Activated T-helper 2 cell treated with anti-CD3 and anti-CD28 coated beads, Interferon-gamma antibody, Interleukin-2, Interleukin-4, amounts not matched to agents 10 μg/mL and 5 μg/mL and 100 μg/mL, durations not matched to agents 14 hours and 24 hours and 36 hours (primary cell): ENCODE measurements at places on chromosomes 7 and 10. TPM values are rescaled to one million over a fixed set of nuclear protein-coding genes. Genes with fewer than 3 reads are reported as not detected.

Gene PLXNA4
- 0.14 and 0.21 TPM in 2 replicates for total RNA-seq

Gene ZP3
- total RNA-seq, result 8.2 and 10.5 TPM in 2 replicates

Gene CALY
- not detected in 2 replicates for total RNA-seq

Gene ABI1
- 50.1 and 52.7 TPM in 2 replicates for total RNA-seq

DNA sequence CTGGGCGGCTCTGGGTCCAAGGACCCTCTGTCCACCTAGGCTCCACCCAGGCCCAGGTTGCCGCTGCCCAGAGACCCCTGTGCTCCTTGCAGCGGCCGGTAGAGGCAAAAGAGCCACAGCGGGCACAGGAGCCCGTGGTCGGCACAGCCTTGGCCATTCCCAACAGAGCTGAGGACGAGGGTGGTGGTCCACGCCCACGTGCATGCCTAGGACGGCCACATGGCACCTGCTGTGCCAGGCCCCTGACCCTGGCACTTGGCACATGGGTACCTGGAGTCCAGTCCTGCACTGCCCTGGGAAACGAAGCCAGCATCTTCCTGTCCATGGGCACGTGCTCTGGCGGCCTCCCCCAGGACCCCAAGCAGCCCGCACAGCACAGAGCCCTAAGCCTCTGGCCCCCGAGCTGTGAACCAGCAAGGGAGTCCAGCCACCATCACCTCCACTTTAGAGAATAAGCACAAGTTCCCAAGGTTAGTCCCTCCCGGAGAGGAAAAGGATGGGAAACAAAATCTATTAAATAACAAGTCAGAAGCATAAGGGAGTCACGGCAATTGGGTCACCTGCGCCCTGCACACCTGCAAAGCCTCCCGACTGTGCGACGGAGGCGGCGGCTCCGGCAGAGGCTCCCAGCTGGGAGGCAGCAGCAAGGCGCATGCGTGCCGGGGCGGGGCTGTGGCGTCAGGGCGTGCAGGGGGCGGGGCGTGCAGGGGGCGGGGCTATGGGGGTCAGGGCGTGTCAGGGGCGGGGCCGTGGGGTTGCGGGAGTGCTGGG lies 59.1 kb downstream of the STK32C start:
- no peaks in the 10 kb centered on the region for H3K4me1 ChIP-seq
- no peak for DNase-seq
- H3K27me3 ChIP-seq, result no peaks in the 10 kb centered on the region

- H3K4me3 ChIP-seq, result peak overlapping the region; percentile 13
- peaks cover 5% of the 10 kb centered on the region for H3K27me3 ChIP-seq
- H3K36me3 ChIP-seq, result peaks cover 25% of the 10 kb centered on the region
- DNase-seq, result no peak
- H3K4me1 ChIP-seq, result peaks cover 35% of the 10 kb centered on the region
Observed at GRCh38 chr10:97494863-97495506, 3.2 kb downstream of the MMS19 start.

GRCh38 chr10:71243756-71244395 lies 31.5 kb downstream of the UNC5B start:
- no peak overlapping the region for H3K4me3 ChIP-seq
- peaks cover 8% of the 10 kb centered on the region for H3K27me3 ChIP-seq
- H3K4me1 ChIP-seq, result no peaks in the 10 kb centered on the region
- no peaks in the 10 kb centered on the region for H3K36me3 ChIP-seq

GRCh38 chr7:98125759-98126158 lies 19.1 kb downstream of the LMTK2 start:
- H3K4me3 ChIP-seq, result no peak overlapping the region
- no peak for DNase-seq
- H3K4me1 ChIP-seq, result peaks cover 2% of the 10 kb centered on the region
- no peaks in the 10 kb centered on the region for H3K27me3 ChIP-seq

- H3K27ac ChIP-seq, result no peak overlapping the region
- H3K27me3 ChIP-seq, result no peaks in the 10 kb centered on the region
- H3K36me3 ChIP-seq, result no peaks in the 10 kb centered on the region
Observed at GRCh38 chr7:33666531-33666930, 238.8 kb upstream of the BMPER start.

DNA sequence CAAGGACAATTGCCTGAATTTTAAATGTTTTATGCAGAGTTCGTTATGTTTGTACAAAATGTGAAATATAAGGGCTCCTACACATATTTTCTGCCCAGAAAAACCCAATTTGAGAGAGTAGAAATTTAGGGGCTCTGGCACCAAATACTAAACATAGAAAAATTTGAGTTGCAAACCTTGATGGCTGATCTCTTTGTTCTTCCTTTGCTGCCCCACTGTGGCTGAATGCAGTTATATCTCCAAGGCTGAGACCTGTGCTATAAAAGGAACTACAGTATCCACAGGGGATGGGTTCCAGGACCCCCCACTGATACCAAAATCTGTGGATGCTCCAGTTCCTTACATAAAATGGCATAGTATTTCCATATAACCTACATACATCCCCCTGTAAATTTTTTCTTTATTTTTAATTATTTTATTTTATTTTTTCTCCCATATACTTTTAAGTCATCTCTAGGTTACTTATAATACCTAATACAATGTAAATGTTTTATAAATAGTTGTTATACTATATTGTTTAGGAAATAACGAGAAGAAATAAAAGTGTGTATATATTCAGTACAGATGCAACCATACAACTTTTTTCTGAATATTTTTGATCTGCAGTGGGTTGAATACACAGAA lies 22.5 kb downstream of the CFAP43 start:
- H3K4me3 ChIP-seq, result no peak overlapping the region
- H3K36me3 ChIP-seq, result no peaks in the 10 kb centered on the region
- no peaks in the 10 kb centered on the region for H3K4me1 ChIP-seq
- DNase-seq, result no peak
- H3K27me3 ChIP-seq, result peaks cover 42% of the 10 kb centered on the region

- DNase-seq, result no peak
- H3K27ac ChIP-seq, result no peak overlapping the region
- H3K36me3 ChIP-seq, result no peaks in the 10 kb centered on the region
- peaks cover 9% of the 10 kb centered on the region for H3K27me3 ChIP-seq
- H3K4me1 ChIP-seq, result no peaks in the 10 kb centered on the region
- H3K4me3 ChIP-seq, result no peak overlapping the region
Observed at GRCh38 chr10:125007436-125007835, 65.5 kb downstream of the ZRANB1 start.

GRCh38 chr10:16777473-16778370 lies 39.5 kb downstream of the RSU1 start:
- H3K36me3 ChIP-seq, result peaks cover 10% of the 10 kb centered on the region
- H3K27ac ChIP-seq, result peak overlapping the region; percentile 59
- DNase-seq, result no peak
- H3K4me1 ChIP-seq, result peaks cover 22% of the 10 kb centered on the region
